ENCODE measurements at places on chromosomes 7 and 10.

- no peak for DNase-seq
Observed at GRCh38 chr7:2010551-2011265, 222.0 kb downstream of the MAD1L1 start.

DNA sequence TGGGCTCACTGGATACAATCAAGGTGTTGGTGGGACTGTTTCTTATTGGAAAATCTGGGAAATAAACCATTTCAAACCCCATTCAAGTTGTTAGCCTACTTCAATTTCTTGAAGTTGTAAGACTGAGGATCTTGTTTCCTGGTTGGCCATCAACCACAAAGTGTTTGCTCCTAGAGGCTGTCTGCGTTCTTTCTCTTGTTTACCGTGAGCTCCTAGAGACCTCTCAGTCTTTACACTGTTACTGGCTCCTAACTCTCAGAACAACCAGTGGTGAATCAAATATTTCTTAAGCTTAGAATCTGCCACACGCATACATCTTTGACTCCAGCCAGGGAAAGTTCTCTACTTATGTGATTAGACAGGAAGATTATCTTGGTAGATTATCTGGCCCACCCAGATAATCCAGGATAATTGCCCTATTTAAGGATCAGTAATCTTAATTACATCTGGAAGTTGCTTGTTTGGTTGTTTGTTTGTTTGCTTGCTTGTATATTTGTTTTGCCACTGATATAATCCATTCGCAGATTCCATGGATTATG, 798.7 kb downstream of the IPMK start:
- no peak for DNase-seq

GRCh38 chr7:156497776-156498509, 142.6 kb upstream of the RNF32 start:
- no peak for DNase-seq

GRCh38 chr10:133126431-133127290, 33.4 kb upstream of the KNDC1 start:
- DNase-seq: no peak

GRCh38 chr10:34494012-34494411, 321.1 kb downstream of the PARD3 start:
- no peak for DNase-seq

GRCh38 chr7:27116962-27117886, 13.3 kb downstream of the HOXA4 start:
- DNase-seq: no peak

GRCh38 chr7:90951229-90951628, 313.0 kb upstream of the FZD1 start:
- no peak for DNase-seq

DNA sequence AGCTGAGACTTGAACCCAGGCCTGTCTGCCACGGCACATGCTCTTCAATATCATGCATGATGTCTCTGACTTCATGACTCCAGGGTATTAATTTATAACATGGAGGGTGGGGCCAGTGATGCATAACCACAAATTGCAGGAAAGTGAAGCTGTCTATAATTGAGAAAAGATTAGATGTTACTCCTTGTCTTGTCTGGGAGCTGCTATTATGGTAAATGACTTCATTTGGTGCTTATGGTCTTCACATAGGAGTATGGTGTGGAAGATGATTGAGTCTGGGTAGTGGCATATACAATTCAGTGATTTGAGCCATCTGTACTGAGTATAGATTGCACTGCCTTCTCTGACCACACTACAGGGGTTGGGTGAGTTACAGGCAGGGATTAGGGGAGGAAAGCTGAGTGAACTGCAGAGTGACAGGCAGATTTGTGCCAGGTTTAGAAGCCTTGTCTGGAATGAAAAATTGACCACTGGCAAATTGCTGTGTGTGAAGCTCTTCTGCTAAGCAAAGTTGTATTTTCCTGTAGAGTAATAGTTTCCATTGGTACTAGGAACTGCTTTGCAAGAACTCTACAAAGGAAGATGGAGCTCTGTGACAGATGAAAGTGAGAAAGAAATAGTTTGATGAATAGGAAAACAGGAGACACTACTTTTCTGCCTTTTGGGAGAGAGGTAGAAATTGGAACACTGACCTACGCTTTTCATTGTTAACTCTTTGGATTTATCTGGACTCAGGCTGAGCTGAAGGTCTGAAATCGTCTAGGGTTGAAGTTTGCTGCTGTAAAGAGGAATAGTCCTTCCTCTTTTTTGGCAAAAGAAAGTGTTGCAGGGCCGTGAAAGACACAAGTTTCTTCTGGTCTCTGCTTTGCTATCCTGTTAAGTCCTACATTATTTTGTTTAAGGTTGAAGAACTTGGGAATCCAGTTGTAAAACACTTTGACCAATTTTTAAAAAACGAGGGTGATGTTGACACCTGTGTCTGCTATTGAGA, 2.7 kb downstream of the SND1 start:
- DNase-seq: no peak

DNA sequence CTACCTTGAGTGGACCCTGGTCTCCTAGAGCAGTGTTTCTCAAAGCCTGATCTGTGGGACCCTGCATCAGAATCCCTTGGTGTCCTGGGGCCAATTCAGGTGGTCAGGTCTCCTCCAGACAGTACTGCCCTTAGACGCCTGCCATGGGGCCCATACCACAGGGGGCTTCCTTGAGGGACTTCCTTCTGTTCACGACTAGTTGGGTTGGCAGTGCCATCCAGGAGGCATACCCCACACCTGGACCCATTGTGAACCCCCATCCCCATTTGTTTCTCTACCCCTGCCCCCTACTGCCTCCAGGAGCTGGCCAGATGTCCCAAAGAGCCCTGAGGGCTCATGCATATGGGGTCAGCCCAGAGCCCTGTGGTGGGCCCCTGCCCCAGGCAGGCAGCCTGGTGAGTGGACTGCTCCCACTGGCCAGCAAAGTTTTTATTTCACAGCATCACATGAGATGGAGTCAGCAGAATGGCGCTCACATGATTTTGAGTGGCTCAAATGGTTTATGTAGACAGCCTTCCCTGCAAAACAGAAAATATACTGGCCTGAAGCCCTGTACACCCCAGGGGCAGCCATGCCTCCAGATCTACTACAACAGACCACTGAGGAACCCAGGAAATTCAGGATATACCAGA, 259.9 kb upstream of the ZMIZ1 start:
- no peak for DNase-seq

GRCh38 chr7:85185424-85186082, 1.3 kb downstream of the SEMA3D start:
- no peak for DNase-seq

GRCh38 chr7:95929710-95930280, 157.4 kb downstream of the DYNC1I1 start:
- no peak for DNase-seq

DNA sequence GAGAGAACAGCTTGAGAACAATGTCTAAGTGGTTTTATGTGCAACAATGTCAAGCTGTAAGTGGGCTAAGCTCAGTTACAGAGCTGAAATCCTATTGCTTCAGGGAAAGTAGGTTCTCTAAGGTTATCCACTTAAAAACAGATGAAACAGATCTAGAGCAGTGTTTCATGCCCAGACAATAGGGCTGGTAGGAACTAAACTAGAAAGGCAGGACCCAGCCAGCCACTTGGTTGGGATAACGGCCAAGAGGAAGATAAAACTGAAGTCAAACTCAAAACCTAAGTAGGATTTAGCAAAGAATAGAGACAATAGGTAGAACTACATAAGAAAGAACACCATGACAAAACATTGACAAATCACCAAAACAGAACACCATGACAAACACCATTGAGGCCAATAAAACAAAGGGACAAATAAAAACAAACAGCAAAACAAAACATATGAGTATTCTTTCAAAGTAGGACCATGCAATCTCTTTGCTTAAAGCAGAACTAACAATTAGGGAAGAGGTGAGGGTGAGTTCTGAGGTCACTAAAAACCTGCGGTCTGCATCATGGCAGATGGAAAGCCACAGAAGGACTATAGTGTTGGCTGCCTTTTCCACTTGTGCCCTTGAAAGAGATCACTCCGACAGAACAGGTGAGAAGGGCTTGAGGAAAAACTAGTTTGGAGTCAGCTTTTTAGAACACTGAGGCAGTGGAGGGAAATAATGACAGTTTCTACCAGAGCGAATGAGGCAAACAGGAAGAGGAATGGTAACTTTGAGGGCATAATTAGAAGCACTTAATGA, 81.0 kb downstream of the HGF start:
- no peak for DNase-seq

DNA sequence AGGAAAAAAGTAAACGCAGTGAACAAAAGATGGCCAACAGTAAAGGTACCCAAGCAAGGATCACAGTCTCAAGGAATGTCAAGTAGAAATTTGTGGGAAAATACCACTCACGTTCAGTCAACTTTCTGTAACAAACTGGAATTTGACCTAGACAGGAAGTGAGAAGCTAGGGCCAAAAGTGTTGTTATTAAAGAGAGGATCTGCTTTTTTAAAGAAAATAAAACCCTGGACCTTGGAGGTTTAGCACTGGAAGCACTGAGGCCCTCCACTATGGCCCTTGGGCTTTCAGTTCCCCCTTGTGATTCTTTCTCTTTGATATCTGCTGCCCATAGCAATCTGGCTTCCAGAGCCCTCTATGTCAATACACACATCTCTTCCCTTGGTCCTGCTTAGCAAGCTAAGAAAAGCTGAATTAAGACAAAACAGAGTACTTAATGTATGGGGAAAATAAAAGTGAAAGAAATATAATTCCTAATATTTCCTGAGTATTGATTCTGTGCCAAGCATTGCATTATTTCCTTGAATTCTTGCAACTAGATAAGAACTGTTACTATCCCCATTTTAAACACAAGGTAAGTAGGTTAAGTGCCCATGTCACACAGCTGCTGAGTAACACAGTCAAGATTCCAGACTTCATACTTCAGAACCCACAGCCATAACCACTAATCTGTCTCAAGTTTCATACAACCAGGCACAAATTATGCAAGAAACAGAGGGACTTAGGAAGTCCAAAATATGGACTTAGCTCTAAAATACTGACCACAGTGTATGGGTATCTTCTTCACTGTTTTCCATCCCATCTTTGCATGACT, 2.6 kb upstream of the ZNF438 start:
- DNase-seq: no peak

- DNase-seq: no peak
Observed at GRCh38 chr10:89888321-89889070, 187.1 kb downstream of the KIF20B start.

All from stimulated activated CD4-positive, alpha-beta T cell treated with anti-CD3 and anti-CD28 coated beads, Interleukin-4, amount 100 ng/mL, for 4 hours (primary cell).